ENCODE measurements at places on chromosomes 7 and 10.

DNA sequence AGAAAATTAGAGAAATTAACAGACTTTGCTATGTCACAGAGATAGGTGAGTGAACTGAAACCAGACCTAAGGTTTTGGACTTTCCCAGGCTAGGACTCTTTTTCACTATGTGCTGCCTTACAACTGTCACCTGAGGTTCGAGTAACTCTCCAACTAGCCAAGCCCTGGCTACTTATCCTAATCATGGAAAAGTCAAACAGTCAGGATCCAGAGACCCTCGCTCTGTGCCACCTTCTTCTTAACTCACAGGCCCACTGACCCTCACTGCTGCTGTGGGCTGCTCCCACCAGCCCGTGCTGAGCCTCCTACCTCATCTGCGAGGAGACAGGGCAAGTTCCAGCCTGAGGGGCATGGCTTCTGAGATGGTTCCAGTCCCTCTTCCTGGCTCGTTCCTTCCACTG lies 211.4 kb upstream of the KLF14 start:
- no peak for DNase-seq

GRCh38 chr7:22885797-22886261 lies 63.2 kb upstream of the TOMM7 start:
- DNase-seq = no peak

DNA sequence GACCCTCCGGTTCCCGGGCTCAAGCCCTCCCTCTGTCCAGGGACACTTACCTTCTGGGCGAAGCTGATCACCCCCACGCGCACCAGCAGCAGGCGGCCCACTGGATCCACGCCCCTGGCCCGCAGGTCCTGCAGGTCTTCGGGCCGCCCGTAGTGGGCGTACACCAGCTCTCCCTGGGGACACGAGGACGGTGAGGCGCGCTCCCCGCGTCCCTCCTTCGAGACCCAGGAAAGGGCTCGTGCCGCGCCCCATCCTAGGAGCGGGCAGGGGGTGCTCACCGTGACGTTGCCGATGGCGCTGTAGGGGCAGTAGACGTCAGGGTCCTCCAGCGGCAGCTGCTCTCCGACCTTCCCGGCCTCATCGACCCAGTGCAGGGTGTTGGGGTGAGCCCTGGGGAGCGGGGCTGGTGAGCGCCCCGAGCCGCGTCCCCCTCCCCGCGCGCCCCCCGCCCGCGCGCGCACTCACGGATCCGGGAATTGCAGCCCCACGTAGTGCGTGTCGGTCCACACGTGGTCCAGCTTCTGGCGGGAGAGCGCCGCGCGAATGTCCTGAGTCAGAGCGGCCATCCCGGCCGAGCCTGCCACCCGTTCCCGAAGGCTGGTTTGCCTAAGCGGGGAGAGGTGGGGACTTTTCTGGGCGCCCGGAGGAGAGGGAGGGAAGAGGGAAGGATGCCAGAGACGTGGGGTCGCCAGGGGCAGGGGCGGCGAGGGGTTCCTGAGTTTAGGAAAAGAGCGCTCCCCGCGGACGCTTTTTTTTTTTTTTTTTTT lies 8.2 kb downstream of the TFR2 start:
- DNase-seq = peak; percentile 33

DNA sequence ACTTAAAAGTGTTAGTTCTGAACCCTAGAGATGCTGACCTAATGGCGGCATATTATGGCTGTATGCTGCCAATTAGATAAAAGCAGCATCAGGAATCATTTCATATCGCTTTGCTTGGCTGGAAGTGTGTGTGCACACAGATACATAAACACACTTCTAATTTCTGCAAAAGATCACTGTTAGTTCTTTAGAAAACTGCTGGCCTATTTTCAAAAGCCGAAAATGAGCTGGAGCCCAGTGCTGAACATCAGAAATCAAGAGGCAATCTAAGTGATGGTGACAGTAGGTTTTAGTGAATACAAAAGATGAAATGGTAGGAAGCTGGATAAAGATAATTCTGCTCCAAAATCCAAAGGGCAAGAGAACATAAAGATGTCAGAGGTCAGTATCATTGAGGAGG lies 745.8 kb upstream of the LRRTM3 start:
- DNase-seq = no peak

GRCh38 chr10:48973065-48973464 lies 33.4 kb upstream of the LRRC18 start:
- DNase-seq = no peak

DNA sequence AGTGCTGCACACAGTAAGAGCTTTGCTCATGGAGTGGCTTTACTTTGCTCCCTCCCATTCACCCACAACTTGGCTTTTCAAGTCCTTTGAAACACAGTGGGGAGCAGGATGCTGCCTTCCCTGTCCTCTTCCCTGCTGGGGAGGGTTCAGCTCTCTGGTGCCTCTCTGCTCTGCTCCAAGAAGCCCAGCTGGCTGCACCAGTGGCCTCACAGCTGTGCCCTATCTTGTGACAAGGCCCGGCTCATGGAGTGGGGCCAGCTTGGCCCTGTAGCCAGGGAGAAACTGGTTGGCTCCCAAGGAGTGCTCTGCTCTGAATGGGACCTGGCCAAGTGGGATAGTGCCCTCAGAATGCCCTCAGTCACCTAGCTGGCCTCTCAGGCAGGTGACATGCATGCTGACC lies 212.3 kb upstream of the ZMIZ1 start:
- no peak for DNase-seq

DNA sequence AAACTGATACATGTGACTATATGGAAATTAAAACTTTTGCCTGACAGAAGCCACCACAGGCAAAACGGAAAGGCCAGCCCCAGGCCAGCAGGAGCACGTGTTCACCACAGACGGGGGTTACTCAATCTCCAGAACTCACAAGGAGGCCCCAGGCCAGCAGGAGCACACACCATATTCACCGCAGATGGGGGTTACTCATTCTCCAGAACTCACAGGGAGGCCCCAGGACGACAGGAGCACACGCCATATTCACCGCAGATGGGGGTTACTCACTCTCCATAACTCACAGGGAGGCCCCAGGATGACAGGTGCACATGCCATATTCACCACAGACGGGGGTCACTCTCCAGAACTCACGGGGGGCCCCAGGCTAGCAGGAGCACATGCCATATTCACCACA lies 61.5 kb downstream of the NKX6-2 start:
- no peak for DNase-seq

DNA sequence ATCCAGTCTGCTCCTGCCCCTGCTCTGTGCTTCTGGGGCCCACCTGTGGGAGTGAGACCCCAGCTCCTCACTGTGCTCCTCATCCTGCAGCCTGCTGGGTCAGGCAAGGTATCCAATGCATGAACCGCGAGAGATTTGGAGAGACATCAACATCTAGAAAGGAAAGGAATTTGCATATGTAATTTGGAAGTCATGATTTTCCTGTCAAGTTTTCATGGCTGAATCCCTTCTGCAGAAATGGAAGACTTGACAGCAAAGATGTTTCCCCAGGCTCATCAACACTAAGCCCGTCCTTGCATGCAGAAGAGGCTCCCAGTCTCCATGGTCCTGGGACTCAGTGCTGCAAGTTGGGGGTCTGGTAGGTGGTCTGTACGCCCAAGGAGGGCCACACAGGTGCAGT lies 176.9 kb upstream of the GRB10 start:
- no peak for DNase-seq

GRCh38 chr7:131327049-131327625 lies 539 bp upstream of the MKLN1 start:
- peak; percentile 73 for DNase-seq

DNA sequence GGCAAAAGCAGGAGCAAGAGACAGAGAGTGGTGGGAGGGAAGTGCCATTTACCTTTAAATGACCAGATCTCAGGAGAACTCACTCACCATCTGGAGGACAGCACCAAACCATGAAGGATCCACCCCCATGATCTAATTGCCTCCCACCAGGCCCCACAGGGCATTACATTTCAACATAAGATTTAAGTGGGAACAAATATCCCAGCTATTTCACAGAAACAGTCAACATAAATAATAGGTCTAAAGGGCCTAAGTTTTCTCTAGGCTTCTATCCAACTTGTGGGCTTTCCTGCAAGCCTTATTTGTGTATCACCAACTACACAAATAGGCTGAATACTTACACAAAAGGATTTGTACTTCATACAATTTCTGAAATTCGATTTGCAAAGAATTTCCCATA lies 196.8 kb upstream of the POT1 start:
- no peak for DNase-seq

GRCh38 chr7:137882806-137883205 lies 36.0 kb upstream of the DGKI start:
- DNase-seq = no peak

- no peak for DNase-seq
Observed at GRCh38 chr7:126948664-126949063, 304.1 kb downstream of the GRM8 start.

- DNase-seq = peak; percentile 31
Observed at GRCh38 chr7:83410989-83411591, 237.8 kb downstream of the SEMA3E start.

DNA sequence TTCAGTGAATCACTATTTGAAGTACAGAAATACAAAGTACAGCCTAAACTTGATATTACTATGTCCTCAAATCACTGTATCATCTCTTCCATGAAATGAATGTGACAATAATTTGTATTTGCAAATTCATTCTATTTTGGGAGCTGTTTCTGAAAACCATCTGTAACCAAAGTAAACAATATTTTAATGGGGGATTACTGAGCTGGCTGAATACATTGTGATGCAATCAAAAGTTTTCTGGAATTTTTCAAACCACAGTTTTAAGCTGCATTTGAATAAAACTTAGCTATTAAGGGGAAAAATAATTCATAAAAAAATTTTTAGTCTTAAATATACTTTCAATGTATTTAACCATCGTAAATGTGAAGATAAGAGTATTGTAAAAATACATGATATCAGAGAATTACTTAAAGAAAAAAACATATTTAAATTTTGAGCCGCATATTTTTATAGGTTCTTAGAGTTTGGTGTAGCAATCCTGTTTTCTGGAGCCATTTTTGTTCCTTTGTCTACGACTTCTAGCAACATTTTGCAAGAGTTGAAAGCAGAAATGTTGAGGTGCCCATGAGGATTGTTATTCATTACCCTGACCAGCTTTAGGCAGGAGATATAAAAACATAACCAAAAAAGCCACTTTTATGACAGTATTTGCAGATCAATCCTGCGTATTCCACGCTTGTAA lies 45.9 kb upstream of the AGMO start:
- no peak for DNase-seq

DNA sequence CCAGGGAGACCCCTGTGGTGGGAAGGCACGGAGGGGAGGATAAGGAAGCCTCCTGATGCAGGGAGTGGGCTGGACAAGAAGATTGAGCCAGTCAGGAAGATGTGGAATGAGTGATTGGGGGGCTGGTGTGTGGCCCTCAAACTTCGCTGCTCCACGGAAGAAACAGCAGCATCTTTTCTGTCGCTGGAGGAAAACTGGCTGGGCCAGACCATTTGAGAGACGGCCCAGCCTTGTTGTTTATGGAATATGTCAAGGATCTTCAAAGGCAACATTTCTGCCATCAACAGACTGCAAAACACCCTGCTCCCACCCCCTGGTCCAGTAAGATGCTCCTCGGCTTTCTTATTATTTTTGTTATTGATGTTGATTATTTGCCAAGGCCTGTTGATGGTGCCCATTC lies 29.4 kb downstream of the PALD1 start:
- DNase-seq = no peak

GRCh38 chr10:97454330-97455036 lies 8.5 kb downstream of the ZDHHC16 start:
- no peak for DNase-seq

GRCh38 chr7:135665042-135665441 lies 2.7 kb downstream of the STMP1 start:
- no peak for DNase-seq

- no peak for DNase-seq
Observed at GRCh38 chr10:110699859-110700468, 55.8 kb downstream of the RBM20 start.

DNA sequence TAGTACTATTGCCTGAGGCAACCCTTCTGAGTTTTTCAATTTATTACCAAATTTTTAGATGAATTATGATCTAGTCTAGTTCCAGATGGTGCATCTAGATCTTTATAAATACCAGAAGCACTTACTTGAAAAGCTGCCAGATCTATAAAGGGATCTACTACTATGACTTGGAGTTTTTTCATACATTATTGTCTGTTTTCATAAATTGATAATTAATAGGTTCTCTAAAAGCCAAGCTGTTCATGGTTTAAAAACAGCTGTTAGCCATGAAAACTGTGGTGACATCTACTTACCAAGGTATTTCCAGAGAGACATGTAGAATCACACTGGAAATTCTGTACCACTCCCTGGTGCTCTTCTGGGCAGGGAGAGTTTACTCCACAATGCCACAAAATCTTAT lies 786.5 kb upstream of the C7orf33 start:
- DNase-seq = no peak

DNA sequence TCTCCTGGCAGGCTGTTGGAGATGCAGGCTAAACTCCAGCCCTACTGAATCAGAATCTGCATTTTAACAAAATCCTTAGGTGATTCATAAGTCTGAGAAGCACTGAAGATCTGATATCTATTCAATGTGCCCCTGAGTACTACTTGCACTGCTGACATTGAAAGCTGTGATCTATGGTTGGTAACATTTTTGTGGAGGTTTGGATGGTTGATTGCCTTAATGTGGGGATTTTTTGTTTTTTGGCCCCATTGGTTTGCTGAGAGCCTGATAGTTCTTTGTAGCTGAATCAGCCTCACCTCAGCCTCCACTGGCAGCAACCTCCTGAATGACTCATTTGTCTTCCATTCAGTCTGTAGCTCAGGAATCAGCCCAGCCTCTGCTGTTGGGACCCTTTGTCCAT lies 14.7 kb upstream of the LRRN3 start:
- DNase-seq = no peak

DNA sequence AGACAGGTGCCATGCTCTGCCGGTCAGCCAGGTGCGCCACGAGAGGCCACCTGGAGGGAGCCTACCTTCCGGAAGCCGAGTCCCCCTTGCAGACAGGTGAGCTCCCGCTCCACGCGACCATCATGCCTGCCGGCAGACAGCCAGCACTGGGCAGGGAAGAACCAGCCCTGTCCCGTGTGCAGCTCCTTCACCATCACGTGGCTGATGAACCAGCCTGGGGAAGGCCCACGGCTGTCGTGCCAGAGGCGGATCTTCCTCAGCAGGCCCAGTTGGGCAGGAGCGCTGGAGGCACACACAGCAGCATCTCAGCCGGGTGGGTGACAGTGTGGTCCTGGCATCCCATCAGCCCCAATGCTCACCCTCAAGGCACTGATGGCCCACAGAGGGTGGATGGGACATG lies 108.9 kb downstream of the PKD1L1 start:
- DNase-seq = no peak

- no peak for DNase-seq
Observed at GRCh38 chr7:155182406-155182970, 112.4 kb downstream of the HTR5A start.

DNA sequence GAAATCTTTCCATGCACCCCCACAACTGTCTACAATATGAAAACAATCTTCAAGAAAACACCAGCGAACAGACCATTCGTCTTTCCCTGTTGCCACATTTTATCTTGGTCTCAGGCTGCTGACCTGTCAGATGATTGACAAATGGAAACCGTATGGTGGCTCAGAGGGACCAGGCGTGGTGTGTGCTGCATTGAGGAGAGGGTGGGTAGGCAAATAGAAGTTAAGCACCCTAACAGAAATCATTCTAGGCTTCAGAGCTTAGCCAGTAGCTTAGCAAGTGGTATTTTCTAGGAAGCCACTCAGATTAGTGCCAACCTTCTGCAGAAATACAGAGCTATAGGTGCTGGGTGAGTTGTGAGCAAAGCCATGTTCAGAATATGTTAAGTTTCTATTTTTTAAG lies 114.9 kb downstream of the DPP6 start:
- no peak for DNase-seq

- DNase-seq = no peak
Observed at GRCh38 chr10:33273295-33274002, 61.0 kb downstream of the NRP1 start.

GRCh38 chr7:99312316-99313203 lies 13.1 kb upstream of the ARPC1A start:
- peak; percentile 51 for DNase-seq

- no peak for DNase-seq
Observed at GRCh38 chr10:96917628-96918027, 85.5 kb downstream of the LCOR start.

Data from foreskin melanocyte (primary cell).